Omental fat pad (tissue), 4 donors: ENCODE measurements at places on chromosomes 4 and X.

DNA sequence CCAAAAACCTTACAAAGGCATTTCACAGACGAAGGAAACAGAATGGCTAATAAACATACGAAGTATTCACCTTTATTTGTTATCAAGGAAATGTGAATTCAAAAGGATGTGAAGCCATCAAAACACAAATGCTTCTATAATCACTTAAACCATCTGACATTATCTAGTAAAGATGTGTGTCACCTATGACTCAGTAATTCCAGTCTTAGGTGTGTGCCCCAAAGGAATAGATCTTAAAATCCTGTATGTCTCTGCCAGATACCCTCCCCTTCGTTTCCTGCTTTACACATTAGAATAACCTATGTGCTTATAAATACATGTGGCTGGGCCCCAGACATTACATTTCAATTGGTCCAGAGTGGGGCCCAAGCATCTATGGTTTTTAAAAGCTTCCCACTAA lies 41.8 kb upstream of the CEP135 start:
- no peak for DNase-seq

DNA sequence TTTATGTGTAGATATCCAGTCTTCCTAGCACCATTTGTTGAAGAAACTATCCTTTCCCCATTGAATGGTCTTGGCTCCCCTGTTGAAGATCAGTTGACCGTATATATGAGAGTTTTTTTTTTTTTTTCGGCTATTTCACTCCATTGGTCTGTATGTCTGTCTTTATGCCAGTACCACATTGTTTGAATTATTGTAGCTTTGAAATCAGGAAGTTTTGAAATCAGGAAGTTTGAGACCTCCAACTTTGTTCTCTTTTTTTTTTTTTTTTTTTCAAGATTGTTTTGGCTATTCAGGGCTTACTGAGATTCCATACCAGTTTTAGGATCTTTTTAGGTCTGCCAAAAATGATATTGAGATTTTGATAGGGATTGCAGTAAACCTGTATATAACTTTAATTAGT lies 4.3 kb upstream of the SCD5 start:
- DNase-seq: no peak

GRCh38 chrX:9659571-9660195 lies 106.0 kb downstream of the GPR143 start:
- DNase-seq: no peak

- DNase-seq: no peak
Observed at GRCh38 chr4:145195167-145195952, 15.0 kb upstream of the OTUD4 start.

GRCh38 chrX:82998163-82998562 lies 509.9 kb upstream of the POU3F4 start:
- DNase-seq: no peak

GRCh38 chr4:84939113-84939512 lies 27.4 kb downstream of the WDFY3 start:
- DNase-seq: no peak

- no peak for DNase-seq
Observed at GRCh38 chr4:41473176-41473575, 64.8 kb upstream of the LIMCH1 start.

DNA sequence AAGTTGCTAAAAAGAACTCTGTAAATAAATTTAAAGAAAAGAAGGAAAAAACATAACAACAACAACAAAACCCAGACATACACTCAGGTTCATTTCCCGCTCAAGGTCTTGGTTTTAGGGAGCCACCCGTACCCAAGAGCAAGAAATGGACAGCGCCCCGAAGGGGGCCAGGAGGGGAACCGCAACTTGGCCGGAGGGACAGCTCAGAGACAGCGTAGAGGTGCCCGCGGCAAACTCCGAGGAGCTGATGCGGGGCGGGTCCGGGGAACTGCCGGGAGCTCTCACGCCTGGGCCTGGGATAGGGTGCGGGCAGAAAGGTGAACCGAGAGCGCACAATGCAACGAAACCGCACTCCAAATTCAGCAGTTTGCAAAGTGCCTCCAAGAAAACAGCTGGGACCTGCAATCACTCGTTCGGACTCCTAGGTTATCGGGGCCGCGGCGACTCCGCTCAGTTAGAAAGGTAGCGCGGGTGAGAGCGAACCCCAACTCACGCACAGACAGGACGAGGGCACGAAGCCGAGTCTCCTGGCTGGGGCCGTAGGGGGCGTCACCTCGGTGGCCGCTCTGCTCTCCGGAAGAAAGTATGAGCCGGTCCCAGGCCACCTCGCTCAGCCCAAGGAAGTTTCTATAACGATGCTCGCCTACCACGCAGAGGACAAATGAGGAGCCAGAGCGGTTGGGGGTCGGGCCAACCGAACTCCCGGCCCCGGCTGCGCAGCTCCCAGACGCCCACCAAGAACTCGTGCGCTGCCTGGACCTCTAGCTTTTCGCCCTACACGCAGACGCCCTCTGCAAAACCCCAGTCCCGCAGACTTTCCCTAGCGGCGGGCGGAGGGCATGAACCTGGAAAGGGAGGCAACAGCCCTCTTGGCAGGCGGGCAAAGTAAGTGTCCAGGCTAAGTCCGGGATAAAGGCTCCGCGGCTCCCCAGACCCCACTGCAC lies 1.4 kb downstream of the NDNF start:
- no peak for DNase-seq

DNA sequence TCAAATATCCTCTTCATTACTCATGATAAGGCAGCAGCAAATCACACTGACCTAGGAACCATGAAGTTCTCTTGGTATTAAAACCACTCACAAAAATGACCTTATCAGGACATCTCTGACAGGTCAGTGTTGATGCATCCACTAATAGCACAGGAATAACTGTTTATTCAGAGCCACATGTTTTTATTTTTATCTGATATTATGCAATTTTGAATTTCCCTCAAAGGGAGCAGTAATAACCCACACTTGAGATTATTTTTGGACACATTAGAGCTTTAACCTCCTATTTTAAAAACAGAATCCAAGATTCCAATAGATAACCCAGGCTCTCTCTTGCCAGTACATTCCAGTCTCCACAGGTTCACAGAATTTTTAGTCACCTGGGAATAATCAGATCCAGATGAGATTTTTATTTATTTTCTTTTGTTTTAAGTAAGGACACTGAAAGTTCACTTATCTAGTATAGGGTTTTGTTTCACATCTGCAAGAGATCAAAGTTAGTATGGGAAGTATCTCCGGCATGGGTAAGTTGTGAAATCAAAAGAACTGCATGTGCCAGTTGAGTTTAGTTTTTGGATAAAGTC lies 36.3 kb upstream of the MYOZ2 start:
- DNase-seq: no peak

DNA sequence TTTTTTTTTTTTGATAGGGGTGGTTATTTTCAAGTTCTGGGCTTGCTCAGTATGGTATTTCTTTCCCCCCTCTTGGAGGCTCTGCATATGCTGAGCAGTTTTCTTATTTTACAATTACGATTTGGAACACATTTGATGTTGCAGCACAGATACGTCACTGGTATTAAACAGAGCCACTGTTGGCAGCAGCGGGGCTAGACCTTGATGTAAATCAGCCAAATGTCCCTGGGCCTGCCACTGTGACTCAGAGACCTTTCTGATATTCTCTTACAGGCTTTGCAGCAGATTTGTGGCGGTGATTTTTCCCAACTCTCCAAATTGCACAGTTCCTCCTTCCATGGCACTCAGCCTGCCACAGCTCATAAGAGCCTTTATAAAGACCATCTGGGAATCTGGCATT lies 81.1 kb downstream of the VMA21 start:
- no peak for DNase-seq

DNA sequence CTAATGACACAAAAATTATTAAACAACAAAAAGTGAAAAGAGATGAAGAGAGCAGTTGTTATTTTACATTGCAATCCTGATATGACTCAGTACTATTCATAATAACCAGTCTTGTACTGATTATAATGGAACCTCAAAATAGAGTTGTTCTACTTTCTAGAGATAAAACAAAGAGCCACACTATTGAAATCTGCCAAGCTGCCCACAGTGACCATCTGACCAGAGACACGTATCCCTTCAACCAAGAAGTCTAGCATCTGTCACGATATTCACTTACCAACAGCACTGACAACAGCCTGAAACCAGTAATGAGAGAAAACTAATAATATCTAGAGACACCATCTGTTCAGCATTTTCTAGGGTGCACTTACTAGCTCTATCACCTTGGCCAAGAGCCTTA lies 466.7 kb downstream of the NKX6-1 start:
- DNase-seq: no peak

DNA sequence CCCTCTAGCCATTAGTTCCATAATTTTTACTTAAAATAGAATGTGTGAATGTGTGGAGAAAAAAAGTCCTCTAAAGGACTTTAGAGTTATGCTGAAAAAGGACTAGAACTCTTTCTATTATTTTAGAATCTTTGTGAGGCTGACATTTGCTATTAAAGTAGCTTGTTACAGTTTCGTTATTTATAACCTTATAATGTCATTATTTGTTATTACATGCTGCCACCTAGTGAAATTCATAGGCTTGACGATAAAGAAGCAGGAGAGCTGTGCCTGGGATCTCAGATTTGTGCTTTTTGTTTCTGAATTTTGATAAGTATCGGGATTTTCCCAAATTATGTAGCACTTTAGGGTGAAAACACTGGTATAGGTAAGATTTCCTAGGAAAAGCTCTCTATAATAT lies 38.5 kb upstream of the TAPT1 start:
- no peak for DNase-seq

- DNase-seq: no peak
Observed at GRCh38 chrX:41335198-41335957, 1.4 kb downstream of the DDX3X start.

DNA sequence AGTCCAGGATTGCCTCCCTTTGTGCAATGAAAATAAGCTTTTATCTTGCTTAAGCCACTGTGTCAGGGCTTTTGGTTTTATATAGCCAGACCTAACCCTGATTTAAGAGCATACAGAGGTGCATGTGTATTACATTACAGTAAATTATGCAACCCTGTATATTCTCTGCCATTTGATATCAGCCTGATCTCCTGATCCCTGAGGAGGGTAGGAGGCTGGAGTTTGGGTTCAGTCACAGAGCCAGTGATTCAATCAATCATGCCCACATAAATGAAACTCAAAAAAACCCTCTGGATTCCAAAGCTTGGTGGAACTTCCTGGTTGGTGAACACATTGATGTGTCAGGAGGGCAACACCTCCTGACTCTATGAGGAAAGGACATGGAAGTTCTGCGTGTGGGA lies 7.3 kb upstream of the KLHL8 start:
- no peak for DNase-seq

DNA sequence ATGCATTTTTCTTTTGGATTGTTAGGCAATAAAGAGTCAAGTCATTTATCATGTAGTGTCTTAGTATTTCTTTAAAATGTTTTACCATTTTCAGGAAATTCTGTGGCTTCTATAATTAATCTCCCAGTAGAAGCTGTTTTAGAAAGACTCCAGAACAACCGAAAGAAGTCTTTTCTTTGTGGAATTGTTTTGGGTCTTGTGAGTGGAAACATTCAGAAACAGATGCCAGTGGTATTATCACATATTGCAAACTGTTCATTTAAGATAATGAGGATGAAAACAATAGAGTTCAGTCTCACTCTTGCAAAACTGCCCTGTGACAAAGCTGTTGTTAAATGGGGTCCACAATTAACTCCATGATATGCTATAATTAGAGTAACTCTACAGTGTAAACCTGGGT lies 211.2 kb upstream of the KIT start:
- DNase-seq: no peak

DNA sequence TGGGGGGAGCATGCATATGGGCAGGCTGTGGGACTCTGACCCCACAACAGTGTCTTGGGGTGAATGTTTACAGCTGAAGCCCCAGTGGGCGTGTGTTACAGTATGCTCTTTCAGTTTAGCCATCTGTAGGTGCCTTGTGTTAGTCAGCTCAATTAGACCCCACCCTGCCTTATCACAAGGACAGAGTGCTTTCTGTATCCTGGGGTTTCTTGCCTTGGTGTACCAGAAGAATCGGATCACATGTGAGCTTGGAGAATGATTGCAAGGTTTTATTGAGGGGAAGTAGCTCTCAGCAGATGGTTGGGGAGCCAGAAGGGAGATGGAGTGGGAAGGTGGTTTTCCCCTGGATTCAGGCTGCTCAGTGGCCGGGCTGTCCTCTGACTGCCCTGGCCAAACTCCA lies 27.3 kb downstream of the SH3BGRL start:
- no peak for DNase-seq

- no peak for DNase-seq
Observed at GRCh38 chr4:95263391-95263790, 285.4 kb downstream of the UNC5C start.

DNA sequence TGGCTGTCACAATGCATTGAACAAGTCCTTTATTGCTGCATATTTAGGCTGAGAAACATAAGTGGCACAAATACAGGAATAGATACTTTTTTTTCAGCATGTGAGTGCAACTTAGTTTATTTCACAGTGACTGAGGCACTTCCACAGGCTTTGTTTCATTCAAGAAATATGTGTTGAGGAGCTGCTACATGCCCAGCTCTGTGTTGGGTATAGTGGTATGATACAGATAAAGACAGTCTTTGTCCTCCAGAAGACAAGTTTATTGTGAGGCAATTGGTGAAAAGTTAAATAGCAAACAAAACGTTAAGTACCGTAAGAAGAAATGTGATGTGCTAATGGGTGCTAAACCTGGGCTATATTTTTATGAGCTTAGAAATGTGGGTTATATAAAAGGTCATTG lies 186.4 kb downstream of the SPRY1 start:
- no peak for DNase-seq

DNA sequence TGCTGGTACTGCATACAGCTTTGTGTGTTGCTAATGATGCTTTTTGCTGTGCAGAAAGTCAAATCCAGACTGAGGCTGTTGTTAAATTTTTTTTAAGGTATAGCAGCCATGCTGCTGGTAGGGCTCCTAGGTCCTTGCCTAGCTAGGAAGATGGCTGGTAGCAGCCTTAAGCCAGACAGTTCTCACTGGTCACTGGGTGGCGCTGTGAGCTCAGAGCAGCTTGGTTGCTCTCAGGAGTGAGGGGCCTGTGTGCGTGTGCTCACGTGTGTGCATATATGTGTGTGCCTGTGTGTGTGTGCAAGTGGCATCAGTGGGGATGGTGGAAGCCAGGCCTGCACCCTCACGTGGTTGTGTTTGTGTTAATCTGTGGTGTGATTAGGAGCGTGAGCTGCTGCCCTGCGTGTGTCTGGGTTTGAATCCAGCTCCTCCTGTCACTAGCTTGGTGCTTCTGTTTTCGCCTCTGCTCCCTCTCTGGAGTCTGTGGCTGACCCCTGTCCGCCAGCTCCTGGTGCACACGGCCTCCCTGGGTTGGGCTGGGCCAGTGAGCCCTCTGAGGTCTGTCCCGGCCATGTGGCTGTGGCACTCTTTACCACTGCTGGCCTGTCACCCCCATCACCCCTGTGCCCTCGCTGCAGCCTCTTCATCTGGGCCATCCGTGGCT lies 46.1 kb downstream of the SORCS2 start:
- DNase-seq: no peak

DNA sequence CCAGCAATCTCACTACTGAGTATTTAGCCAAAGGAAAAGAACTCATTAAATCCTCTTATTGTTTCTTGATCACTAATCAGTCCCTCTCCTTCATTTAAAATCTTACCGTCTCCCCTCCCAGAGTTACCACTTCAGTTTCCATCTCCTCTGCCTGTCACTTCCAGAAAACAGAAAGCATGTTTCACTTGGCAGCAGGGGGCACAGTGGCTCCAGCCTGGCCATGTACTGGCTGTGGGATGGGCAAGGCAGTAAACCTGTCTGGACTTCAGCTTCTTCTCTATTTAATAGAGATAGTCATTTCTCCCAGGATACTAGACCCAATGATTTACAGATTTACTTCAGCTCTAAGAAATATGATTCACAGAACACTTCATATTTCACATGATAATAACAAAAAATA lies 63.2 kb downstream of the CD40LG start:
- no peak for DNase-seq

GRCh38 chr4:140529434-140529833 lies 5.5 kb downstream of the ELMOD2 start:
- DNase-seq: no peak
